ENCODE measurements at places on chromosomes 7 and 10. TPM values are rescaled to one million over a fixed set of nuclear protein-coding genes. Genes with fewer than 3 reads are reported as not detected.

DNA sequence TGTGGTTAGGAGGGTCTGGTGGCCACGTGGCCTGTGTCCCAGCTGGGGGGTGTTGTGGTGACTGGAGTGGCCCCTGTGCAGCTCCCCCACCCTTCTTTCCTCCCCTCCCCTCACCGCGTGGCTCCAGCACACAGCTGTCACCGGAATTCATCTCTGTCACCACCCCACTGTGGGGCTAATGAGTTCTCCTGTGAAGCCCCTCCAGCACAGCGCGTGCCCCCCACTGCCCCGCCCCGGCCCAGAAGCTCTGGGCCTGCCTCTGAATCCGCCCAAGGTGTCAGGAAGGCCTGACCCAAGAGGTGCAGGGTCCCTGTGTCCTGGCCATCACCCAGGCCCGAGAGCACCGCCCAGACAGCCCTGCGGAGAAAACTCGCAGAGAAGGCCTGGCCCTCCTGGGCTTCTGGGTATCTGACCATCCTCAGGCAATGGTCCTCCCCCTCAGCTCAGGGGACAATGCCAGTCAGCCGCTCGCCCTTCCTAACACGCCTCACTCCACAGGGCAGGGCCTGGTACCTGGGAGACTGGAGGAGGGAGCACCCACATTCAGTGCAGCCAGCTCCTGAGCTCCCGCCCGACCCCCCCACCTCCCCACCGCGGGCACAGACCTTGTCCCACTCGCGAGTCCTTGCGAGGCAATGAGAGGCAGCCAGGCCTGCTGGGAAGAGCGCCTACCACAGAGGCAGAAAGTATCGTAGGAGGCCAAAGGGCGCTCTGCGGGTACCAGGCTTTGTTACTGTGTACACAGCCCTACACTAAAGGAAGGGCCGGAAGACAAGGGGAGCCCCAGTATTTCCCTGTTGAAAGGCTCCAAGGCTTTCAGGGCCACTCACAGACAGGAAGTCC is 38.2 kb downstream of the GBX1 start:
- H3K27ac ChIP-seq: no peak overlapping the region
- no peak for DNase-seq
- no peak overlapping the region for H3K4me3 ChIP-seq
- H3K4me1 ChIP-seq: peaks cover 3% of the 10 kb centered on the region

ARL4A gene
- 55.5 TPM for total RNA-seq

DNA sequence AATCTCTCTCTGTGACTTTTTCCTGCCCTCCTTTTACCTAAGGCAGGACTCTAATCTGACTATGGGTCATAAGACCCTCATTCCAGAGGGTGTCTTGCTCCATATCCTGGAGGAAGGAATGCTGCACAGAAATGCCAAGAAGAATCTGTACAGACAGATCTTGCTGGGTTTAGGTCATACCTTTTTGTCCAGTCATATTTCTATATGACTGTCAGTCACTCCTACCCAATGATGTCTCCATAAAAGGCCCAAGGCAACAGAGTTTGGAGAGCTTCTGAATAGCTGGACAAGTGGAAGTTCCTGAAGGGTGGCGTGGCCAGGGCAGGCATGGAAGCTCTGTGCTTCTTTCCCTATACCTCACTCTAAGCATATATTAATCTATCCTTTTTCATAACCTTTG is 47.5 kb downstream of the FEZF1 start:
- no peak overlapping the region for H3K4me3 ChIP-seq
- H3K4me1 ChIP-seq: no peaks in the 10 kb centered on the region
- DNase-seq: no peak
- no peaks in the 10 kb centered on the region for H3K36me3 ChIP-seq
- no peaks in the 10 kb centered on the region for H3K27me3 ChIP-seq
- H3K27ac ChIP-seq: no peak overlapping the region

DNA sequence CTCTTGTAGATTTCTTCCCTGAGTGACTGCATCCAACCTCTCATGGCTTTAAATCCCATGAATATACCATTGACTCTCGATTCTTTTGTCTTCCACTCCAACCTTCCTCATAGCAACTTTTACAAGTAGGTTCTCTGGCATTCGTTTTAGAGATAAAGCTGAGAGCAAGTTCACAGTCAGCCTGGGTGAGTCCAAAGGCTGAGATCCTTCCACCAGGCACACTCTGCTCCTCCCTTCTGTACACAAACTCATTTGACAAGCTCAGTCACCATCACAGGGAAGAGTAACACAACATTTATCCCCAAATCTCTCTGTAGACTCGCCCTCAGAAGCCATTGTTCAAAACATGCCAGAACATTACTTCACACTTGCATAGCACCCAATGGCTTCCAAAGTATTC is 10.9 kb downstream of the CTTNBP2 start:
- no peaks in the 10 kb centered on the region for H3K36me3 ChIP-seq
- no peaks in the 10 kb centered on the region for H3K4me1 ChIP-seq
- no peak for DNase-seq
- no peak overlapping the region for H3K27ac ChIP-seq

SEMA3A gene
- total RNA-seq: 0.75 TPM

- no peaks in the 10 kb centered on the region for H3K27me3 ChIP-seq
- no peak overlapping the region for H3K27ac ChIP-seq
- no peak overlapping the region for H3K4me3 ChIP-seq
- no peak for DNase-seq
Observed at GRCh38 chr7:108145401-108145800, 15.2 kb upstream of the LAMB4 start.

GPRIN2 gene
- 6.3 TPM for total RNA-seq

GRCh38 chr10:126101325-126101724 is 205.0 kb downstream of the FANK1 start:
- no peak overlapping the region for H3K4me3 ChIP-seq
- DNase-seq: no peak
- H3K36me3 ChIP-seq: no peaks in the 10 kb centered on the region
- H3K27me3 ChIP-seq: no peaks in the 10 kb centered on the region
- no peaks in the 10 kb centered on the region for H3K4me1 ChIP-seq
- H3K27ac ChIP-seq: no peak overlapping the region

DNA sequence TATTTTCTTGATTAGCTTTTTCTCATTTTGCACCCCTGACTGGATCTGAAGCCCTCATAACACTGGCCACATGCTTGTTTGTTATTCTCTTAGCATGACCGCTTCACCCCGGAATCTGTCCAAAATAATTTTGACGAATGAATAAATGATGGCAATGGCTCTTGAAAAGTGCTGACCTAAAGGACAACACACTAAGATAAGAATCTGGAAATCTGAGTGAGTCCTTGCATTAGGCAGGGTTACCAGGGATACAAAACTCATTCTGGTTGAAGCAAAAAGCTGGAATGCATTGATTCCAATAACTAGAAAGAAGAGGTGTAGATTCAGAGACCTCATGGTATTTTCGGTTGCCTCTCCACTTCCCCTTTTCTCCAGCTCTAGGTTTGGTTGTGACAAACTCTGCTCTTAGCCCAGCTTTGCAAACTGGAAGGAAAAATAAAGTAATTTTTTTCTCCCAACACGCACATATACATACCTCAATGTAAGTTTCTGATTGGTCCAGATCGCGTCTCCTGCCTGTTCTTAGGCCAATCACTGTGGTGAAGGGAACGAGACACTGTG is 157.4 kb downstream of the SKIDA1 start:
- no peak overlapping the region for H3K4me3 ChIP-seq
- DNase-seq: no peak

RELN gene
- total RNA-seq: 0.11 TPM

DNA sequence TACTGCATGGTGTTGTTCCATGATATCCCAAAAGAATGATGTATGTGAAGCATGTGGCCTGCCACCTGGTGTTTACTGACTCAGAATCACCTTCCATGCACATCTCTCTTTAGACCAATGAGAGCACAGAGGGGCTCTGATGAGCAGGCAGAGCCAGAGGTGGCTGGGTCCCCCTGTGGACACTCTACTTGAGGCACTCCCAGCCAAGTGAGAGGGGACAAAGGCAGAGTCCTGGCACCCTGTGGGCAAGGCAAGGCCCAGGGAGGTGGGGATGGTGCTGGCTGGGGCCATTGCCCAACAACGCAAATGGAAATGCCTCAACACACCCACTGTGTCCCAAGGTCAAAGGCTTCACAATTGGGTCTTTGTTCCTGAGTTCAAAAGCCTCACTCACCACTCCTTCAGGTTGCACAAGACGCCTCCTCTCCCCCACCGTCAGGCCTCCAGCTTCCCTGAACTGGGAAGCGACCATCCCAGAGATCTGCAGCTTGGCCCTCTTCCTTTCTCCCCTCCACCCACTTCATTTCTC is 164.6 kb downstream of the NEURL1 start:
- no peak overlapping the region for H3K27ac ChIP-seq
- peaks cover 25% of the 10 kb centered on the region for H3K4me1 ChIP-seq
- H3K4me3 ChIP-seq: no peak overlapping the region

PCLO gene
- total RNA-seq: 0.11 TPM
